ENCODE measurements at places on chromosomes 5 and 9. TPM values are rescaled to one million over a fixed set of nuclear protein-coding genes. Genes with fewer than 3 reads are reported as not detected.

DNA sequence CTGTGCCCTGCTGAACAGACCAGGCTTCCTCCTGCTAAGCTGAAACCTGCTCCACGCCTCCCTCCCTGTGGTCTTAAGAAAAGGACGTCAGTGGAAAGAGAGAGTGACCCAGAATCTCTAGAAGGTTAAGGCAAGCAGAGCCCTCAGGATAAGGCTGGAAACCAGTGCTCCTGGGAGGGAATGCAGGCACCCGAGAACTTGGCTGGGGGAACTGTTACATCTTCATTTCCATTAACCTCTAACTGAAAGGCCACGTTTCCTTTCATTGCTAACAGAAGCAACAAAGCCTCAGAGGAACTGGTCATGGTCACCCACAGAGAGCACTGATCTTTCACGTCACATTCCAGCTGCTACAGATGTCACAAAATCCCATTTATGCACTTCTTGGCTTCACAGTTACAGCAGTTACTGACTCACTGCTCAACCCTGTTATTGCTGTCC lies 26.1 kb upstream of the AKNA start:
- DNase-seq: no peak

- DNase-seq: no peak
These were observed 111.1 kb downstream of the ARHGAP26 start for GRCh38 chr5:142881076-142881783.

DNA sequence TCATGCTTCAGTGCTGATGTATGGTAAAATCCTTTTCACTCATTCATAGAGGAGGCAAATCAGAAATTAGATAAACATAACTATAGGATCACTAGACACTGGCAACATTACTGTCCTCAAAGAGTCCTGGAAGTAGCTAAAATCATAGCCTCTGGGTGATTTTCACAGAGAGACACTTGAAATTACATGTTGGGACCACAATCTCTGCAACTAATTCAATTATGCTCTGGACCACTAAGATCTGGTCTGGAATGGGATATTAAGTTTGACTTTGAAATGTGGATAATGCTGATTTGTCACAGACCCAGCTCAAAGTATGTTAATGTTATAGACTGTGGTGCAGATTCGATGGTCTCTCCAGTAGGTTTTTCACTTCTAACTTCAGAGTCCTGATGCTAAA lies 214.6 kb upstream of the CCNH start:
- no peak for DNase-seq

- DNase-seq: no peak
These were observed 19.7 kb upstream of the CTSL start for GRCh38 chr9:87706066-87706739.

The PRSS3 gene
- polyA plus RNA-seq: not detected

The SPATA31C1 gene
- not detected for polyA plus RNA-seq

The NRG2 gene
- polyA plus RNA-seq: not detected

All from HepG2 (cell line).